T-helper 17 cell (primary cell): ENCODE measurements at places on chromosomes 5 and 9. TPM values are rescaled to one million over a fixed set of nuclear protein-coding genes. Genes with fewer than 3 reads are reported as not detected.

The CD74 gene
- total RNA-seq, result 477 TPM

The MEGF10 gene
- total RNA-seq, result not detected

The F12 gene
- total RNA-seq, result 1.1 TPM

The SPINK1 gene
- total RNA-seq, result not detected

The FCHO2 gene
- total RNA-seq, result 4.4 TPM

The KIF4B gene
- not detected for total RNA-seq

The CNTRL gene
- 81.1 TPM for total RNA-seq

The ADRB2 gene
- total RNA-seq, result 5.7 TPM

The GLRA1 gene
- not detected for total RNA-seq

The FAM221B gene
- not detected for total RNA-seq

The MED10 gene
- 78.7 TPM for total RNA-seq

The SPINK6 gene
- total RNA-seq, result not detected

The STKLD1 gene
- total RNA-seq, result 0.72 TPM

The SH3PXD2B gene
- 0.21 TPM for total RNA-seq

The ALDH7A1 gene
- 0.91 TPM for total RNA-seq

The ENC1 gene
- total RNA-seq, result 0.89 TPM

The MATR3 gene
- total RNA-seq, result 318 TPM

The JAKMIP2 gene
- total RNA-seq, result 4.1 TPM

The CDKN2A gene
- 4.9 TPM for total RNA-seq

The SLC34A1 gene
- total RNA-seq, result 0.31 TPM

The CFAP77 gene
- not detected for total RNA-seq

The MCC gene
- total RNA-seq, result 2.2 TPM

The SLC35A4 gene
- total RNA-seq, result 43.2 TPM

The PCDHGB2 gene
- total RNA-seq, result 0.44 TPM

The BHMT gene
- not detected for total RNA-seq

The DRD1 gene
- total RNA-seq, result not detected

The BTNL8 gene
- not detected for total RNA-seq

The NSD1 gene
- total RNA-seq, result 103 TPM

The EQTN gene
- total RNA-seq, result not detected

The PLPP7 gene
- not detected for total RNA-seq

The CKMT2 gene
- total RNA-seq, result not detected

The SNCB gene
- total RNA-seq, result not detected

The RALGPS1 gene
- total RNA-seq, result 9.3 TPM

The MYOZ3 gene
- total RNA-seq, result not detected
